ENCODE measurements at places on chromosomes 6 and 20.

DNA sequence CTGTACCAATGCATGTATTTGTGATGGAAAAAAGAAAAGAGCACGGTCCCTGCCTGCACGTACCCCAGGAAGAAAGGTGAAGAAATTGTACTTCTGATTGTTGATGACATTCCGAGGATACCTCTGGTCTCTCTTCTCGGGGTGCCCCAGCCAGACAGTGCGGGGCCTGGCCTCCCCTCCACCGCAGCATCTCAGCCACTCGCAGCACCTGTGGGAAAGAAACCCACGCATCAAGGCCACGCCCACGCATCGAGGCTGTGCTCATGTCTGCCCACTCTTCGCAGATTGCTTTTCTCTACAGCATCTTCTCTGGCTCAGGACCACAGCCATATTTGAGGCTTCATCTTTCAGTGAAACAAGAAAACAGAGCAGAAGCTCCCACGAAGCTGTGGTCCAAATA, 38.4 kb downstream of the ATP9A start:
- no peak for DNase-seq

- no peak for DNase-seq
Measured at GRCh38 chr6:4883298-4883697, 107.1 kb downstream of the CDYL start.

DNA sequence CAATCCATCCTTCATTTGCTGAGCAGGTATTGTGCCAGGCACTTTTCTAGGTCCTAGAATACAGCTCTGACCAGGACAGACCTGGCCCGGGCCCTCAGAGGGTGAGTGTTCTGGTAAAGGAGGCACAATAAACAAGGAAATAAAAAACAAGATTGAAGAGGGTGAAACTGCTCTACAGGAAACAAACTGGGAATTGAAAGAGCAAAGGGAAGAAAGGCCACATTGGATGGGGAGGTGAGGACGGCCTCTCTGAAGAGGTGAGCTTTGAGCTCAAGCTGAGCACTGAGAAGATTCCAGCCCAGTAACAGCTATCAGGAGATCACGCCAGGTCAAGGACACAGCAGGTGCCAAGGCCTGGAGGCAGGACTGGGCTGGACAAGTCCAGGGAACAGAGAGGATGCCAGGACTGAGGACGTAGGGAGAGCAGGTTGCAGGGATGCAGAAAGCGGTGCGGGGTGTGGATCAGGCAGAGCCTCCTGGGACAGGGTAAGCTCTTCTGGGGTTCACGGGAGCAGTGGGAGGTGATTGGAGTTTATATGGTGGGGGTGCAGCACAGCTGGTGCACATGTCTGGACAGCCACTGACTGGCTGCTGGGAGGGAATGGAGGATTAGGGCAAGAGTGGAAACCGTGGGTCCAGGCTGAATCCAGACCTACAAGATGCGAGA, 433.3 kb downstream of the PREX1 start:
- DNase-seq, result no peak

- DNase-seq, result no peak
Measured at GRCh38 chr20:52103913-52104545, 87.5 kb downstream of the ZFP64 start.

- DNase-seq, result no peak
Measured at GRCh38 chr6:156585859-156586258, 191.3 kb upstream of the ARID1B start.

- DNase-seq, result no peak
Measured at GRCh38 chr20:43569282-43569681, 10.5 kb downstream of the SGK2 start.

GRCh38 chr20:11060423-11061185, 386.8 kb upstream of the JAG1 start:
- DNase-seq, result no peak

Measured in stimulated activated CD4-positive, alpha-beta T cell treated with anti-CD3 and anti-CD28 coated beads, TNF-alpha, amount 100 ng/mL, for 48 hours (primary cell).